ENCODE measurements at places on chromosomes 1 and 21.

- no peak for DNase-seq
Measured at GRCh38 chr1:234001817-234002216, 97.3 kb downstream of the SLC35F3 start.

DNA sequence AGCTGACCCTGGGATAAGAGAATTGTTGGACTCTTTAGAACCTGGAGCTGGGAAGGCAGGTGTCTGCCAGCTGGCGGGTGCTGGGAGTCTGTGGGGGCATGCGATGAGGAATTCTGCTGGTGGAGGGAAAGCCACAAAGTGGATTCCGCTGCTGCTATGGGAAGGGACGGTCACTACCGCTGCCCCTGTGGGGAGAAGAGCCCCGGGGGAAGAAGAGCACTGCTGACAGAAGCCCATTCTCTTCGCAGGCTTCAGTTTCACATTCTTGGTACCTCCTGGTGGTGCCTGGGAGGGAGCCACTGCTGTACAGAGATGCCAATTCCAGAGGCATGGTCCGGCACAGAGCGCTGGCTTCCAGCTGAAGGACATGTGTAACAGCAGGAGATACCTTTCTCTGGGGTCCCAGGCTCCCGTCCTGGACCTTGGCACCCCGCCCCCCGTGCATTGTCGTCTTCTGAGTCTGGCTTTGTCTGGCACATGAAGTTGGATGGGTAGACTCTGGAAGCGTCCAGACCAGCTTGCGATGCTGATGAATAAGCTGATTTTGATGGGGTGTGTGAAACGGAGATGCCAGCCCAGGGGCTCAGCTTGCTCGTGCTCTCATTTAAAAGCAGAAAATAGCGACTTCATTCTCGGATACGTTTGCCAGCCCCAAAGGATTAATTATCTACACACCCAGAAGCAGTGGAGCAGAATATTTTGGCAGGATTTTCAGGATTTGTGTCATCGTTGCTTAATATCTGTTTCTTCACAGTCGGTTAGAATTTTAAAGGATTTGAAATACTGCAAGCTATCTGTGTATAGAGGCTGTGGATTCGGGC is 13.2 kb downstream of the PDXK start:
- no peak for DNase-seq

- DNase-seq = no peak
Measured at GRCh38 chr1:99726818-99727217, 39.6 kb downstream of the FRRS1 start.

DNA sequence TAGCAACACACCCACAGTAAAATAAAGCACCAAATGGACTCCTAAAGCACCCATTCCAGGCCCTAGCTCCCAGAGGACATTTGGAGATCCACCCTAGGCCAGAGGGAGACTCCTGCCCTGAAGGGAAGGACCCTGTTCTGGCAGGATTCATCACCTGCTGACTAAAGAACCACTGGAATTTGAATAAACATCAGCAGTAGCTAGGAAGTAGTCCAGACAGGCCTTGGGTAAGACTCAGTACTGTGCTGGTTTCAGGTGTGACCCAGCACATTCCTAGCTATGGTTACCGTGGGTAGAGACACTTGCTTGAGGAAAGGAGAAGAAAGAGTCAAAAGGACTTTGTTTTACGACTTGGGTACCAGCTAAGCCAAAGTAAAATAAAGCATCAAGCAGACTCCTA is 92.7 kb upstream of the LRRC7 start:
- DNase-seq = no peak

- no peak for DNase-seq
Measured at GRCh38 chr1:235296729-235297128, 31.2 kb downstream of the ARID4B start.

DNA sequence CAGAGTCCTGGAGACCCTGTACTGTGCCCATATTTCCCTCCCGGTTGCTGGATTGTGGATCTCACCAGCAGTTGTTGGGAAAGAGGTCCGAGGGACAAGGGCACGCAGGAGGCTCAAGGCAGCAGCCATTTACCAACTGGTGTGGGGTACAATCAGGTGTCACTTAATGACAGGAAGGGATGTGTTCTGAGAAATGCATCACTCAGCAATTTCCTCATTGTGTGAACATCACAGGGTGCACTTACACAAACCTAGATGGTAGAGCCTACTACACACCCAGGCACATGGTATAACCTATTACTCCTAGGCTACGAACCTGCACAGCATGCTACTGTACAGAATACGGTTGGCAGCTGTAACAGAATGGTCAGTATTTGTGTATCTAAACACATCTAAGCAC is 20.7 kb downstream of the SLC44A3 start:
- no peak for DNase-seq
